ENCODE measurements at places on chromosomes 12 and 14. TPM values are rescaled to one million over a fixed set of nuclear protein-coding genes. Genes with fewer than 3 reads are reported as not detected.

- peaks cover 8% of the 10 kb centered on the region for H3K4me1 ChIP-seq
- H3K27ac ChIP-seq = no peak overlapping the region
- no peak for DNase-seq
- H3K36me3 ChIP-seq = peaks cover 62% of the 10 kb centered on the region
- H3K27me3 ChIP-seq = no peaks in the 10 kb centered on the region
Observed at GRCh38 chr12:123398550-123399254, 14.8 kb downstream of the KMT5A start.

DNA sequence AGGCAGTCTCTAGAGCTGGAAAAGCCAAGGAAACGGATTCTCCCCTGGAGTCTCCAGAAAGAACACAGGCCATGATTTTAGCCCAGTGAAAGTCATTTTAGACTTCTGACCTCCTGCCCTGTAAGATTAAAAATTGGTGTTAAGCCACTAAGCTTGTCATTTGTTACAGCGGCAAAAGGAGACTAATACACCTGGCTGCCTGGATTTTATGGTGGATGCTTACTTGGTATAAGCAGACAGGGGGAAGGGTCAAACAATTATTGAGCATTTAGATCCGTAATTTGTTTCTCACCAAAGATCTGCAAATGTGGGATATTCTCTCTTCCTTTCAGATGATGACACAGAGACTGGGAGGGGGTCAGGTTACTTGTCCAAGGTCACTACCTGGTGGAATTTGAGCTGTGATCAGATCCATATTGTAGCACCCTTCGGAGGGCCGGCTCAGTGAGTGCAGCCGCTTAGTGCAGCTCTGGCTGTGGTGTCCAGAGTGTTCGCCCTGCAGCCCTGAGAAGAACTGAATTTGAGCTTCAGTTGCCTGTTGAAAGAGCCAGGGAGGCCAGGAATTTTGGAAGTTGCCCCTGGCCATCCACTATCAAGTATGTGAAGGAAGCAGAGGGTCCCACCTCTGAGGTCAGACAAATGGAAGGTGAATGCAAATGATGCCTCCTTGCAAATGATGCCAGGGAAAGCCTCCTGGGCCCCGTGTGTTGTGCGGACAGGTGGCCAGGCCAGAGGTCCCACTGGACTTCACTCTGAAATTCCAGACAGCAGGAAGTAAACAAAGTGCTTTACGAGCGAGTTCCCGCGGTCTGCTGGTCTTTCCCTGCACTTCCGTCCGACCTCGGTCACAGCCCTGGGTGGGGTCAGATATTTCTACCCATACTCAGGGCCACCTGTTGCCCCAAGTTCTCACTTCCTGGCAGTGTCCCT lies 15.1 kb downstream of the GLRX5 start:
- H3K4me3 ChIP-seq = no peak overlapping the region
- peaks cover 6% of the 10 kb centered on the region for H3K4me1 ChIP-seq
- DNase-seq = no peak
- no peaks in the 10 kb centered on the region for H3K27me3 ChIP-seq
- no peak overlapping the region for H3K27ac ChIP-seq

GRCh38 chr14:34052658-34053014 lies 101.8 kb upstream of the EGLN3 start:
- peaks cover 70% of the 10 kb centered on the region for H3K4me1 ChIP-seq
- no peak overlapping the region for H3K4me3 ChIP-seq
- H3K27ac ChIP-seq = peak overlapping the region; percentile 60
- DNase-seq = no peak

DNA sequence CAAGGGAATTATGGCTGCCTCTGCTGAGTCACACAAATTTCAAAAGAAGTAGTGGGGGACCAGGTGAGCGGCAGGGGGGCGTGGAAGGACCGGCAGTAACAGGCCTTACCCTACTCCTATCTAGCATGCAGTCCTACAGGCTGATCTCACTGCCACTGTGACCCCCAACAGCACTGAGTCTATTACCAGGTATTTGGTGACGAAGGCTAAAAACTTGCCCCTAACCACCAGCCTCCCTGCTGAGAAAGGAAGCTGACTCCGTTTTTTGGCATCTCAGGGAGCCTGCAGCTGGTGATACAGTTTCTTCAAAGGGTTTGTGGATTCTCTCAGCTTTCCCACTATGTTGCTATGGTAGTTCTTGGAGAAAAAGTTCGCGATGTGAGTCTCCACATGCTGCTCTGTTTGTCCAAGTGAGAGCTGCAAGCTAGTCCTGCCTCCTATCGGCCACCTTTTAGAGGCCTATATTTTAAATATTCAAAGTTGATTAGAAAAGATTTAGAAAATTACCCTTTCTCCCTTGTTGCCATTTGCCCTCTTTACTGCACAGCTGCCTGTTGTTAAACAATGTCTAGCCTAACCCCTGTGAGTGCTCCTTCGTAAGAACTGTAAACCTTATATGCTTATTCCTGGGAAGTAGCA lies 57.1 kb upstream of the SLCO1B1 start:
- no peak for DNase-seq
- H3K36me3 ChIP-seq = no peaks in the 10 kb centered on the region
- H3K27ac ChIP-seq = no peak overlapping the region
- H3K4me3 ChIP-seq = no peak overlapping the region
- H3K4me1 ChIP-seq = no peaks in the 10 kb centered on the region
- H3K27me3 ChIP-seq = no peaks in the 10 kb centered on the region

RERG gene
- not detected for total RNA-seq
